ENCODE measurements at places on chromosomes 12 and 14.

DNA sequence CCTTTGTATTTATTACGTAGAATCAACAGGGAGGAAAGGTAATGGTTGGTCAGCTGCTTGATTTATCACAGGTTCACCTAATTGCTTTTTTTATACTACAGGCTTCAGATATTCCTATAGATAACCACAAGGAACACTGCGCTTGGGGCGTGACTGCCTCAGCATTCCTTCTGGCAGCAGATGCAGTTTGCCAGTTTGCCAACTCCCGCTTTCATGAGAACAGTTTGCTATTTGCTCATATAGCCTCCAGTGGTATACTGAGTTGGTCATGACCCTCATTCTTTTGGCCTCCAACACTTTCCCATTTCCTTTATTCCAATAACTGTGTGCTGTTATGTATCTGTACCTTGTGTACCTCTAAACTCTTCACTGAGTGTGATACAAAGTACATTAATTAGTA lies 38.6 kb upstream of the ACSM4 start:
- no peak for DNase-seq

GRCh38 chr14:99821519-99822508 lies 28.6 kb downstream of the EML1 start:
- DNase-seq, result peak; percentile 87

DNA sequence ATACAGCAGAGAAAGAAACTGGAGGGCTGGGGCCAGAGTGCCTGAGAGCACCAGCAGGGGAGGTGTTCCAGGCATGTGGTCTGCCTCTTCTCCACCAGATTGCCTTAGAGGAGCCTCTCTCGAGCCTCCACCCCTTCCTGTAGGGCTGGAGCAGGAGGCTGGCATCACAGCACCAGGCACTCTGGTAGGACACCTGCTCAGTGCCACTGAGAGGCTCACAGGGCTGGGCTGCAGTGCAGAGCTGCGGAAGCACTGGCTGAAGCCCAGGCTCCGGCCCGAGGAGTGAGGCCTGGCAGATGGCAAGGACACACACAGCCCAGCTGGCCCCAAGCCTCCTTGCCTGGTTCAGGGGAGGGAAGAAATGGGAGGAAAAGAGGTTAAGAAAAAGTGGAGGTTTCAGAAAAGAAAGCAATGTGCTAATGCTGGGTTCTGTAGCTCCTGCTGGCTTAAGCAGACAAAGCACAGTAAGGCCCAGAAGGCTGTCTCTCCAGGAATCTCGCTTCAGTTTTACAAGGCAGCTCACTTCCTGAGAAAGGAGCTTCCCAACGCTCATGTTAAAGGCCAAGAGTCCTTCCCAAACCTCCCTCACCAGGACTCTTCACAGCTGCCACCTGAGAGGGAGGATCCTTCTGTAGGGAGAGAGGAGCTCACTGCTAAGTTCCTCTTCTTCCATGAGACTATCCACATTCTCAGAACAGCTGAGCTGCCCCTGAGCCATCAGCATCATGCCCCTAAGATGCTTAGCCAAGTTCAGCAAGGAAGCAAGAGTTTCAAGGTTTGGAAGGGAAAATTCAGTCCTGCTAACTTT lies 23.8 kb downstream of the SPTB start:
- DNase-seq, result no peak

- no peak for DNase-seq
These were observed 3.8 kb upstream of the HIF1A start for GRCh38 chr14:61691495-61691894.

GRCh38 chr12:5177096-5177495 lies 133.4 kb downstream of the KCNA5 start:
- DNase-seq, result no peak

GRCh38 chr12:121107681-121108080 lies 25.0 kb upstream of the P2RX7 start:
- peak; percentile 12 for DNase-seq

GRCh38 chr14:98594156-98594555 lies 677.8 kb downstream of the BCL11B start:
- no peak for DNase-seq

DNA sequence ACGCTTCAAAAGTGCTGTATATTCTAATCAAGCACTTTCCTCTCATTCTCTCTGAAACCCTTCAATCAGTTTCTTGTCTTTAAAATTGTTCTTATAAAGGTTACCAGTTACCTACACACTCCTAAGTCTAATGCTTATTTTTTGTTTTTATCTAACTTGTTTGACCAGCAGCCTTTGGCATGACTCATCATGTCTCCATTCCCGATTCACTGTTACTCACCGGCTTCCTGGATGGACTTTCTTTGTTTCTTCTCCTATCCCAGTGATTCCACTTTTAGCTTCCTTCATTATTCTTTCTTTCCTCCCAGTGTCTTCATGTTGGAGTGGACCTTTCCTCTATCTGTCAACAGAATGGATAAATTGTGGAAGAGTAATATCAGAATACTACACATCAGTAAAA lies 368.6 kb upstream of the CCDC196 start:
- DNase-seq, result peak; percentile 24

DNA sequence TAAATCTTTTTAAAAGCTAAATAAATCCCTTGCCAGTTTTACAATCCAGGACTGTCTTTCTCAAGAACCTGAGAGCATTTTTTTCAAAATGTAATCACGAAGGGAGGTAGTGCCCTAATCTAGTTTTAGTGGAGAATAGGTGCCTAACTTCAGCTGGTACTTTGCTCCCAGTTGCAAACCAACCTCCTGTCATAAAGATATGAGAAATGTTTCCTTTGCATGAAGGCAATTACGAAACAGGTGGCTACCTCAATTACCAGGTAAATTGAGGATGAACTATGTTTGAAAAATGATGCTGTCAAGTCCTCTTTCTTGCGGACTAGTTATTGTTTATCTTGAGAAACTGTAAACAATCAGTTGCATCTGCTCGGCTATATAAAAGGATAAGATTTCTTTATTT lies 437.9 kb downstream of the DAD1 start:
- DNase-seq, result no peak

- DNase-seq, result no peak
These were observed 3.8 kb downstream of the FAM181A start for GRCh38 chr14:93930989-93931307.

DNA sequence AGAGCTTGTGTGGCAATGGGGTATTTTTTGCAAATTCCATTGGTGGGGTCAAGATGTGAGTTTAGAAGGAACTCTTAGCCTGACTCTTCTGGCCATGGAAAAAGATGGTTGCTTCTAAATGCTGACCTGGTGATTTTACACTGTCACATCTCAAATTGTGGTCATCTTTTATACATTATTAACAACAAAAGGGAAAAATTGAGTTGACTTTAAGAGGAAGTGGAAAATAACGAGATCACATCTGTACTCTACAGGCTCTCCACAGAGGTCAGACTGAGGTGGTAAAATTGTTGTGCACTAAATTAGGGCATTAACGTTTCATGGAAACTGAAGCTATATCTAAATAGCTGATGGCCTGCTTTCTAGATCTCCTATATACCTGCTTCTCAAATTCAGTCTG lies 44.7 kb downstream of the PTPN11 start:
- DNase-seq, result no peak

- no peak for DNase-seq
These were observed 375.5 kb downstream of the ALG10 start for GRCh38 chr12:34397591-34398365.

- no peak for DNase-seq
These were observed 535.8 kb downstream of the NRXN3 start for GRCh38 chr14:78705989-78706388.

DNA sequence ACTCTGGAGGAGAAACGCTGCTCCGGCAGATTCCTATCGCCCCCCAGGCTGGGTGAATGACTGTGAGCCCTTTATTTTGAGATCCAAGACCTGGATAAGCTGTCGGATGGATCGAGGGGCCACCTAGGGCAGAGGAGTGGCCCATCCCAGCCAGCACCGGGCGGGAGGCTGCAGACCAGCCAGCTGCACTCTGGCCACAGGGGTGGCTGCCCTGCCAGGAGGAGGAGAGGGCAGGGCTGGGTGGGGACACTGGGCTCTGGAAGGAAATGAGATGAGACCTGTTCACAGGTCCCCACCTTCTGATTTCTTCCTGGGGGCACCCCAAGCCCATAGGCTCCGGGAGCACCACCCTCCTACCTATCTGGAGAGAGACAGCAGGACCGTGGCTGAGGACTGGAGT lies 140.0 kb downstream of the PIWIL1 start:
- DNase-seq, result no peak

DNA sequence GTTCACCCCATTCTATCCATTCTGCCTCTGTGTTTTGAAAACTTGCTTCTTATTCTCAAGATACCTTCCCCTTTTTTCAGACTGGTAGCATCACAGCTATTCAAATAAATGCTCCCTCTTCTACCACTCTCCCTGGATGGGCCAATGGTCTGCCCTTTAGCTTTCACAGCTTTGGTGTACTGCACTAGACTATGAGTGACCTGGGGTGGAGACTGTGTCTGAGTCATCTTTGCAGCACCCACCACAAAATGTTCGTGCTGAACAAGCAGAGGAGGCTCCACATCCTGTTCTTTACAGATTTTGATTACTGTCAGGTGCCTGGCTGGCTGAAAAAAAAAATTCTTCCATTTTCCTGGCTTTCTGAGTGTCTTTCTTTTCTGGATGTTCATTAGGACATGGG lies 1104.1 kb upstream of the TMEM132C start:
- peak; percentile 66 for DNase-seq

DNA sequence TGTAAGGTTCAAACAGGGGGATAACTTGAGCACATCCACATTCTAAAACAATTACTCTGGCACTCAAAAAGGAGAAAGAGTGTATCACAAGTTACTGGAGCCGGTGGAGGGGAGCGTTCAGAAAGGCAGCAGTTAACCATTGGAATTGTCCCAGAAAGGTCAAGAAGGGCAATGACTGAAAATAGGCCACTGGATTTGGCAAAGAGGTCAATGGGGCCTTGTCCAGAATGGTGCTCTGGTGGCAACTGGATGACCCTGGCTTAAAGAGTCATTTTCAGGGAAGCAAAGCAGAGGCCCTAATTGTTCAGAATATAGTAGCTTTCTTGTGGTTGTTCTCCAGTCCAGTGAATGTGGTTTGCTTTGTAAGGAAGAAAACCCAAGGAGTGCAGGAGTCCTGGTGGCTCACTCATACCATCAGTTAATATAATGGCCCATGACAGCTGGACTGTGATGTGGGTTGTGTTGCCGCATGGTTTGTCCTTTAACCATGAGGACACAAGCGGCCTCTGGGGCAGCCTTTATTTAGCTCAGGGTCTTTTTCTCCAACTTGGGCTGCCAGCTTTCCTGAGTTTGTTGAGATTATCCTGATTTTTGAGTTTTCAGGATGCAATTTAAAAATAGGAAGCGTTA lies 142.8 kb upstream of the PELI2 start:
- no peak for DNase-seq

DNA sequence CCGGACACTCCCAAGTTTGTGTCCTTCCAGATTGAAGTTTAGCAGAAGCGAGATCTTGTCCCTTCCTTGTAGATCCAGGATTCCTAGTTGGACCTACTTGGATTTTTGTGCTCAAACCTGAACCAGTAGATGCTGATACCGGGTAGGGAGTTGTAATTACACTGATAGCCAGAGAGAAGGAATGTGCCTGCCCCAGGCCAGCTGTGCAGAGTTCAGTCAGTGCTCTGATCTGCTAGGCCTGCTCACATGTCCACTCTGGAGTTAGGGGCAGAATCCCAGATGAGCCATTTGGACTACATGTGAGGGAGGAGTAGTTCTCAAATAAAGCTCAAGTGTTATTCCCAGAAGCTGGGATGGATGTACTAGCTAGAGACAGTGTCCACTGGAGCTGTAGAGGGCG lies 65.7 kb downstream of the PRKCH start:
- DNase-seq, result no peak

DNA sequence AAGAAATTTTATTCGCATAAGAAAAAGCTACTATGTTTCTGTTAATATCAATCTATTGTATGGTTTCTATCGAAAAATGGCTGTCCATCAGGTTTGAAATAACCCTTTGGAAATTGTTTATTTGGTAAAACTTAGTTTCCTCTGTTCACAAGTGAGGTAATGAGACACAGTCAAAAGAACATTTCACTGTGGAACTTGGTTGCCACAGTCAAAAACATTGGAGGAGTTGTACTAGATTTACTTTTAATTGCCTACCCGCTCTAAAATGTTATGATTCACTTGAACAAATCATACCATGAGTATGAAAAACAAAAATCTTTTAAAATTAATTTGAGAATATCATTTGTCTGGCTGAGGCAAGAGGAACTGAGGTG lies 46.5 kb downstream of the ITPR2 start:
- DNase-seq, result no peak

DNA sequence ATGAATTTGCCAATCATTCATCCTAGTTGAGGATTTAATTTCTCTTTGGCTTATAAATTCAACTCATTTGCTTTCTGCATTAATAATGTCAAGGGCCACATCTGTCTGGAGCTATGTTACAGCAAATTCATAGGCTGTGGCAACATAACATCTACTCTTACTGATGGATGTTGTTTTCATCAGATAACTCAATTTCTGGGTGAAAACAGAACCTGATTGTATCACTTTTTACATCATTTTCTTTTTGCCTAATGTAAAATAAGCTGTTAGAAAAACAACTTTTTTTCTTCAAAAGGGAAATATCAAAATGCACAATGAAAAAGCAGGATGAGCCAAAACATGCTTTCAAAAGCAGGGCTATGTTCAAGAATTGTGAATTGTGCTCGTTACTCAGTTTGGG lies 73.3 kb downstream of the HELB start:
- DNase-seq, result no peak

GRCh38 chr12:87925021-87925420 lies 104.2 kb downstream of the C12orf50 start:
- DNase-seq, result no peak

GRCh38 chr12:5417500-5417899 lies 14.4 kb upstream of the NTF3 start:
- no peak for DNase-seq

DNA sequence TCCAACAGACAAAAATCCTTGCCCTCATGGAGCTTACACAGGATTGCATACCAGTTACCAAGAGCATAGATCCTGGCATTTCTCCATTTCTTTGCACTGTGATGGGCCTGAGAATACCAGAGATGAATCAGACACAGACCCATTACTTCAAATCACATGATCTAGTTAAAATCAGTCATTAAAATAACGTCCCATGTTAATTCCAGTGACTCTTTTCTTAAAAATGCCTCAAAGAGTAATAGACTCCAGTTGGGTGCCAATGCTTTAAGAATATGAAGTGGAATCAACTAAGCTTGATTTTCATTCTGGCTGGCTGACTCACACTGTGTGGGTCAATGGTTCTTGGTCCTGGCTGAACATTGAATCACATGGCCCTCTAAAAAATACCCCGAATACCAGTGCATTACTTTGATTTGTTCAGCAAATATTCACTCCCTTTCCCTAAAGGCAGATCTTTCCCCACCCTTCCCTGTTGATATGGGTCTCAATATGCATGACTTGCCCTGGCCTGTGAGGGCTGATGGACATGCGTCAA lies 11.0 kb downstream of the ASB2 start:
- peak; percentile 97 for DNase-seq

- DNase-seq, result no peak
These were observed 12.5 kb upstream of the CLEC4E start for GRCh38 chr12:8553088-8553627.

GRCh38 chr14:95541346-95541745 lies 6.5 kb downstream of the GLRX5 start:
- no peak for DNase-seq

GRCh38 chr12:27973487-27973890 lies 956 bp upstream of the PTHLH start:
- no peak for DNase-seq

All from HFFc6 (cell line).